Endothelial cell of umbilical vein (primary cell): ENCODE measurements at places on chromosomes 11 and 22. TPM values are rescaled to one million over a fixed set of nuclear protein-coding genes. Genes with fewer than 3 reads are reported as not detected.

- no peak for DNase-seq
Measured at GRCh38 chr22:47160781-47161520, 398.5 kb downstream of the TBC1D22A start.

DNA sequence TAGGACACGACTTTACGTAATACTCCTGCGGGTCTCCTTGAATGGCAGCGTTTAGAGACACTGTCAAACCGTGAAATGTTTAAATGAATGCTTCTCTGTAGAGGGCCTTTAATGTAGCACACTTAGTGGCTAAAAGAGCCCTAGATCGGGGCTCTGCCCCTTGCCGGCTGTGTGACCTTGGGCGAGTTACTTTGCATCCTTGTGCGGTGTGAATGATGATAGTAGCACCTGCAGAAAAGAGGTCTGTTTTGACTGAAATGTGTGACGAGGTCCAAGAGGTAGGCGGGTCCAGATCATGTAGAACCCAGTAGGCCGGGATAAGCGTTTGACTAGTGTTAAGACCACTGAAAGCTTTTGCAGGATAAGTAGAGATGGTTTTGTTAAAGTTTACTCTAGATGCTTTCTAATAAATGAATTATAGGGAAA is 866 bp downstream of the MED17 start:
- no peak for DNase-seq

GRCh38 chr11:34633990-34634693 is 13.2 kb downstream of the EHF start:
- DNase-seq, result no peak

DNA sequence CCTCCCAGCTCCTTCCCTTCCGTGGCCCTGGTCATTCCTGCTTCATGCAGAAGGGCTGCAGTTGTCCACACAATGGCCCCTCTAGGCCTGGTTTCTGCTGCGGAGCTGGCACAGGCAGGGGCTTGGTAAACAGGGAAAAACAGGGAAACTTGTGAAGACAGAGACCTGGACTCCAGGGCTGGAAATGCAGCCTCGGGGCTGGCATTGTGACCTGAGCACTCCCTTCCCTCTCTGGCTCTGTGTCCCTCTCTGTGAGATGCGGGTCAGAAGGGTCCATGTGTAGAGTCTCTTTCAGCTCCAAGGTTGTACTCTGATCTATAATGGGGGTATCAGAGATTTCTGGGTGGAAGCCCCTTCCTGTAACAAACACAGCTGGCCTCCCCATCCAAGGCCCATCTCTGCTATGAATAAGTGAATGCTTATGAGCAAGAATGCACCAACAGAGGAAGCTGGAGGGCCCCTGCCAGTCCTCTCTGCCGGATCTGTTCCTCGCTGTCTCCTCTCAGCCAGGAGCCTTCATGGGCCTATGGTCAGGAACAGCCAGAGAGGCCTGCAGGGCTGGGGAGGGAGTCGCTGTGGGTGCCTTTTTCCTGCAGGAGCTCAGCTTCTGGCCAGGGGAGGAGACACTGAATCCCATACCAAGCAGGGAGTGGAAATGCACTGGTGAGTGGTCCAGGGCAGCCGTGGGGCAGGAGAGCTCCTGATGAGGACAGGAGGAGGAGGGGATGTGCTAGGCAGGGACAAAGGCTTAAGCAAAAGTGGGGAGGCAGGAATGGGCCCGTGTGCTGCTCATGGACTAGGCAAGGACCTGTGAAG is 6.7 kb upstream of the DERL3 start:
- DNase-seq, result no peak

CLCF1 gene
- 5.7 and 5.8 TPM in 2 replicates for total RNA-seq
